ENCODE measurements at places on chromosomes 3 and 15. TPM values are rescaled to one million over a fixed set of nuclear protein-coding genes. Genes with fewer than 3 reads are reported as not detected.

PARP15 gene
- total RNA-seq: not detected

AGBL1 gene
- total RNA-seq: not detected

BTLA gene
- total RNA-seq: not detected

RHOV gene
- total RNA-seq: 7.3 TPM

ACTRT3 gene
- total RNA-seq: 2.4 TPM

GOLGA6L7 gene
- total RNA-seq: not detected

MME gene
- total RNA-seq: not detected

CAMK2N2 gene
- 1.7 TPM for total RNA-seq

Data from A549 treated with GW870086 at 1 μM for 4 hours (cell line).